NCI-H226 (cell line): ENCODE measurements at places on chromosomes 4 and X.

DNA sequence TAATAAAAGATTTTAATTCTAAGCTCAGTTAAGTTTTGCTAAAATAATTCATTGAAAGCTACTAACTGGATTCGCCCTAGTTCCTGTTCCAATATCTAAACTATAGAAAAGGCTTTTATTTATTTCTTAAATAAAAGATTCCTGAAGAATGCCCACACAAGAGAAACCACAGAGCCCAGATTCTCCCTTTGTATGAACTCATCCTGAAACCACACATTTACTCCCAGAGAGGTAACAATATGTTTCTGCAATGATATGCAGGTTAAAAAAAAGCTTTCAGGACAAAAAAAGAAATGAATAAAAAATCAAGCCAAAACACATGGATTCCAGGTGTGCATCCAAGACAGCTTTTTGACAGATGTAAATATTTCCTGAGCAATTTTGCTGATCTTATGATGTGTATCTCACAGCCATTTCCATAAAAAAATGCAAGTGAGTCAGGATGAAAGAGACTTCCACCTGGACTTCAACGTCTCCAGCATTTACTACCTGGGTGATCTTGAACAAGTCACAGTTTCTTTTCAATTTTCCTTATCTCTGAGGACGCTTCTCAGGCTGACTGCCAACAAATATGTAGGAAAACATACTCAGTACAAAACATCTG, 234.4 kb upstream of the FAT1 start:
- peak; percentile 10 for DNase-seq

DNA sequence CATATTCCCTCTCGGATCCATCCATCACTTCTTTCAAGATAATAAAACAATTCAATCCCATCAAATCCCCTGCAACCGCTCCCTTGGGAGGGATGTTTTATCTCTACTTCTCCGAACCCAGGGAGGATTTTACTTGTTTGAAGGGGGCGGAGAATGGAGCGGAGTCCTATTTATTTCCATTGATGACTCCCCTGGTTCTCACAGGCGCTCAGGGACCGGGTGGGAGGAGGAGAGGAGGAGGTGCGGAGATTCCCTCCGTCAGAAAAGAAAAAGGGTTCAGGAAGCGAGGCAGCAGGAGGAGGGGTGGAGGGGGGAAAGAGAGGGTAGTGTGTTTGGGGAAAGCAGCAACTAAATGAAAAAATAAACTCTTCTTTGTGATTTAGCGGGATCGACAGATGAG, 2.1 kb downstream of the NDNF start:
- DNase-seq = no peak

DNA sequence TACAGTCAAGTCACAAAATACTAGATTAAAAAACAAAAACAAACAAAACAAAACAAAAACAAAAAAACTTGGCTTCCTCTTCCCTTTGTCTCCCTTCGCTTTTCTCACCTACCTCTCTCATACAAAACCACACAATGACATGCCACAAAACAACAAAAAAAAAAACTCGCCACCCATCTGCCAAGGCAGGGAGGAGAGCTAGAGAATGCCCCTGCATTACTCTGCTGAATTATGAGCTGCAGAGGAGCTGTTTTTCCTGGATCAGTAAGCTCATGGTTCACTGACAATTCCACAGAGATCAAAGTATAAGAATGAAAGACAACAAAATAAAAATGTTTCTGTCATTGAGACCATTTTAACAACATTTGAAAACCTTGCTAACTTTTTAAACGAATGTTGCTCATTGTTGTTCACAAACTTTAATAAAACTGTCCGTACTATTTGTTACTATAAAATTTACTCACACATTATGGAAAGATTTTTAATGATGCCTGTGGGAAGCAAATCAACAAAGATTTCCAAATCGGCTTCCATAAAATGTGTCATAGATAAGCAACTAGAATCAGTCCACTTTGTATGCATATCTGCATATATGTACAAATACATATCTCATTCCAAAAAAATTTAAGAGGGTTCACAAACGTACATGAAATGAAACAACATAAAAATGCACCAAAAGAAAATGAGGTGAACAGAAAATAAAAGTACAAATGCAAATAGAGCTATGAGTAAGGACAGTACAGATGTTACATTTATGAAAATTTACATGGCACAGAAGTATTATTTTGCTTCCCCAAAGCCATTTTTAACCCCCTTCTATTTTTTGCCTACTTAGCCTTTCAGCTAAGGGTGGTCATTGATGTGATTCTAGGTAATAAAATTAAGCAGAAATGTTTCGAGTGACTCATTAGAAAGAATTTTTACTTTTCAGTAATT, 252.4 kb upstream of the FAT4 start:
- no peak for DNase-seq

GRCh38 chr4:158783785-158784184, 15.0 kb downstream of the FNIP2 start:
- peak; percentile 48 for DNase-seq

- no peak for DNase-seq
Observed at GRCh38 chrX:22541926-22542325, 269.2 kb downstream of the CBLL2 start.

DNA sequence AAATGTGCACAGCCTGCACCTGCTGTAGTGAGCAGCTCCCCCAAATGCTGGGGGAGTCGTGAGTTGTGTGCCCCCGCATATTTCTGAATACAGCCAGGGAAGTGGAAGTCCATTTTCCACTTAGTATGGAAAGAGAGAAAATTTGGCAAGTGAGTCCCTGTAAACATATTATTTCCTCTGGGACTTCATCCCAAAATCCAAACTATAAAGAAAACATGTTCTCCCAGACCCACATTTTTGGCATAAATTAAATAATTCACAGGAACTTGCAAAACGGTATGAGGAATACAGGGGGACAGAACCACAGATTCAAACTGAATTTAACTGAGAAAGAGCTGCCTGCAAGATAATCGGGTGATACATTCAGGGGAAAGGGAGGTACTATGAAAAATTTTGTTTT, 107.2 kb downstream of the GPR143 start:
- DNase-seq = no peak

DNA sequence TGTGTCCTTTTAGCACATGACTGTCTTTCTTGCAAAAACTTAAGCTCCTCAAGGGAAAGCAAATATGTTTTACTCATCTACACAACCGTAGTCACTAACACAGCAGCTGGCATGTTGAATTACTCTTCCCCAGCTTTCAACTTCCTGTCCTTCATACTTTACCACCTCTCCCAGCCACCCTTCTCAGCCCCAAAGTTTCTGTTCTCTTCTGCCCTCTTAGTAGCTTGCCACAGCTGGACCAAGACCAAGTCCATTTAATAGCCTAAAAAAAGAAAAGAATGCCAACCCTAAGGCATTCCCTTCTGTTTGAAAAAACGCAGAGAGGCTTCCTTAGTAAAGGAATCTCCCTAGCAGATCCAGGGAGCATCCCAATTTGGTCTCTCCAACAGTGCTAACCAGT, 36.8 kb downstream of the SRPX2 start:
- DNase-seq = no peak

GRCh38 chr4:6761649-6762615, 20.6 kb upstream of the KIAA0232 start:
- no peak for DNase-seq

DNA sequence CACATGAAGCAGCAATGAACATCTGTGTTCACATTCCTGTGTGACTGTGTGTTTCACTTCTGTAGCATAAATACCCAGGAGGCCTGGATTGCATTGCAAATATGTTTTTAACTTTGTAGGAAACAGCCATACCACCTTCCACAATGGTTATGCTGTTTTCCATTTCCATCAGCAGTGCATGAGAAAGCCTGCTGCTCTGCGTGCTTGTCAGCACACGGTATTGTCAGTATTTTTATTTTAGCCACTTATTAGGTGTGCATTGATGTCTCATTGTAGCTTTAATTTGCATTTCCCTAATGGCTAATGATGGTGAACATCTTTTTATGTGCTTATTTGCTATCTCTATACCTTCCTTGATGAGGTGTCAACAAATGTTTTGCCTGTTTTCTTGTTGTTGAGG, 355.9 kb downstream of the TRIML1 start:
- no peak for DNase-seq

GRCh38 chr4:6002492-6002833, 15.8 kb downstream of the C4orf50 start:
- DNase-seq = no peak

- no peak for DNase-seq
Observed at GRCh38 chrX:123740536-123740935, 7.7 kb upstream of the THOC2 start.

- no peak for DNase-seq
Observed at GRCh38 chr4:8439168-8439567, 1.4 kb downstream of the ACOX3 start.

GRCh38 chr4:48877827-48878535, 28.6 kb downstream of the OCIAD2 start:
- DNase-seq = no peak

DNA sequence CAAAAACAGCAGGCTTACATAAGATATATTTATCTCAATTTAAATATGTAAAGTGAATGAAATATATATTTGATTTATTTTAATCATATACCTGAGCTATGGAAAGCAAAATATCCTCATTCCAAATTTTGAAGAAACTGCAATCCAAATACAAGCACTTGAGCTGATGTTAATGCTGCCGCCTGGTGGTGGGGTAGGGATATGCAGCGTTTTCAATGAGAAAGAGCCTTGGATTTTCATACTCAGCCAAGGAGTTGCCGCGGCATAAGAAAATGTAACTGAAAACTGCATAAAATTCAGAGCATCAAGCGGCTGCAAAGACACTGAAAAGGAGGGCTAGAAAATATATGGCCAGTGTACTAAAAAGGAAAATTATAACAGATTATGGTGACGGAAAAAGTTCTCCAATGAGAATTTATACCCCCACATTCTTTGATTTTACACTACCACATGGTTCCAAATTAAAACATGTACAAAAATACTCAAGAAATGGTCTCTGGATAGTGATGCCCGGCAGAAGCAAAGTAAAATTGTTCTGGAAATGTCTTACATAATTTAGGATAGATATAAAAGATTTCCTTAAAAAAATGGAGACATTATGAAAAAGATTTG, 660.3 kb upstream of the PITX2 start:
- DNase-seq = peak; percentile 7

DNA sequence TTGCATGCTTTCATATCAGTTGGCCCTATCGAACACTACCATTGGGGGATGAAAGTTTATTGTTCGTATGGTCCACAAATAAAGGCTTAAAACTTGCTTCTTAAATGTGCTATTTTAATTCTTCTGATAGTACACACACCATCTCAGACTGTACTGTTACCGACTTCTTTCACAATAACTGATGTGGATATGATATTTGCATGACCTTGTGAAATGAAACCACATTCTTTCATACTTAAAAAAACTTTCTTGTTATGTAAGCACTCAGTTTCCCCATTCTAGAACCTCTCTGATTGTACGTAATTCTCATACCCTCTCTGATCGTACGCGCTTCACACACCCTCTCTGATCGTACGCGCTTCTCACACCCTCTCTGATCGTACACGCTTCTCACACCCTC, 12.0 kb upstream of the WDR19 start:
- no peak for DNase-seq

- no peak for DNase-seq
Observed at GRCh38 chr4:171751538-171751937, 61.7 kb upstream of the GALNTL6 start.
